ENCODE measurements at places on chromosomes 16 and 17.
A peak's percentile ranks its signal among the peaks of the same experiment; 100 is the strongest.

DNA sequence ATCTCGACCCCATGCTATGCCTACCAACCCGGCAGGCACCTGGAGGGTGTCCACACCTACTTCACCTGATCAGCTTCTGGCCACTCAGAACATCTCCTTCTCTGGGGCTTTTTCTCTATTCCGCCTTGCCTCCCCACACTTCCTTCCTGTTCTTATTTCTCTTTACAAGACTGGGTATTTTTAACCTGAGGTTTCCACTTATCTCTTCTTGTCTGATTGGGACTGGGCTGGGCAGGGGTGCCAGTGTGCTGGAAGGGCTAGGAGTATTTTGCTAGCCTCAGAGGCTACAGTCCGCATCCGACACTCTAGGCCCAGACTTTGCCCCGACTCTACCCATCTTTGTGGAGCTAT lies 26.2 kb upstream of the ZNF652 start:
- DNase-seq = peak; percentile 51

DNA sequence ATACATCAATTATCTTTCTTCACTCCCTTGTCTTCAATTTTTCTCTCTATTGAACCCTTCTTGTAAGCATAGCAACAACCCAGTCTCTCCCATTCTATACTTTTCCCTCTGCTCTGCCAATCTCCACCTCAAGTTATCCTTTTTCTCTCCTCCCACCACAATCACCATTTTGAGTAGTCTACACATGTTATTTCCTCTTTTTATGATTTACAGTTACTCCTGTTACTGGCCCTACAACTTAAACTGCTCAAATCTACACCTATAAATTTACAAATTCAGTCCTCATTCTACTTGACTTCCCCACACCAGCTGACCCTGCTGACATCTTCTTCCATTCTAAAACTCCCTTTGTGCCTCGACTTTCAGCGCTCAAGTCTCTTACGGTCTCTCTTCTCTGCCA lies 84.6 kb downstream of the SPAG9 start:
- no peak for DNase-seq

GRCh38 chr16:71965223-71965622 lies 35.0 kb downstream of the PKD1L3 start:
- DNase-seq = no peak

DNA sequence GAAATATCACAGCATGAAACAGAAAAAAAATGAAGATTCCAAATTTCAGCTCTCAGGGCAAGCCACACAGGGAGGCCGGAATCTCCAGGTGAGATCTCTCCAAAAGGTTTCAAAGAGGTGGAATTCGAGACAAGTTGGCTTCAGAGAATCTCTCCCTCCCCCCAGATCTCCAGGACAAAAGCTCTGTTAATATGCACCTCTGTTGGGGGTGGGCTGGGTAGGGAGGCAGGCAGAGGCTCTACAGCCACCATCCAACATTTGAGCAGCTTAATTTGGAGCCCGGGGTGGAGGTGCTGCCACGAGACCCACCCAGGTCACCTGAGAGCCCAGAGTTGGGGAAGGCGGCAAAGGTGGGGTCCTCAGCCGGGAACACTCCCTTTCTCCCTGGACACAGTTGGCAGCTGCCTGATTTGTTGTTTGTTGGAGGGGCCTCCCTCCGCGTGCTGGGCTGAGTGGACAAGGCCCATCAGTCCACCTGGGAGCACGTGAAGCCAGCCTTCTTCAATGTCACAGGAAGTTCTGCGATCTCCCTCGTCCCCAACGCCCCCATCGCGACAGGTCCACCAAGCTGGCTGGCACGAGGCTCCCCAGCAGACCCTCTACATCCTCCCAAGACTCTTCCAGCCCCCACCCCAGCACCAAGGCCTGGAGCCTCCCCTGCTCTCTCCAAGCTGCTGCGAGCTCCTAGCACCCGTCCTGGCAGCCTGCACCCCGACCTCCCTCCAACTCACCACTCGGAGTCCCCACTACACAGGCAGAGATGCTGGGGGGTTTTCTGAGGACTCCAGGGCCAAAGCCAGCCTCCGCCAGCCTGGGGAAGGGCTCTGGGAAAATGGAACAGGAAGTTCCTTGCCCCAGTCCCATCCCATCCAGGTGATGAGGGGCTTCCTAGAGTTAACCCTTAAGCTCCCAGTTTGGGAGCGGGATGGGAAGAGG lies at the start of gene ZSCAN10:
Gene ZSCAN10, minus strand, starts transcription at position 836 of the 936 bp plus-strand sequence. CDS start 6,357 bp downstream, outside the sequence.
- no peak for DNase-seq

- no peak for DNase-seq
Measured at GRCh38 chr17:36994438-36994837, 45.7 kb downstream of the AATF start.

GRCh38 chr17:61593426-61593825 lies 2.4 kb upstream of the NACA2 start:
- no peak for DNase-seq

DNA sequence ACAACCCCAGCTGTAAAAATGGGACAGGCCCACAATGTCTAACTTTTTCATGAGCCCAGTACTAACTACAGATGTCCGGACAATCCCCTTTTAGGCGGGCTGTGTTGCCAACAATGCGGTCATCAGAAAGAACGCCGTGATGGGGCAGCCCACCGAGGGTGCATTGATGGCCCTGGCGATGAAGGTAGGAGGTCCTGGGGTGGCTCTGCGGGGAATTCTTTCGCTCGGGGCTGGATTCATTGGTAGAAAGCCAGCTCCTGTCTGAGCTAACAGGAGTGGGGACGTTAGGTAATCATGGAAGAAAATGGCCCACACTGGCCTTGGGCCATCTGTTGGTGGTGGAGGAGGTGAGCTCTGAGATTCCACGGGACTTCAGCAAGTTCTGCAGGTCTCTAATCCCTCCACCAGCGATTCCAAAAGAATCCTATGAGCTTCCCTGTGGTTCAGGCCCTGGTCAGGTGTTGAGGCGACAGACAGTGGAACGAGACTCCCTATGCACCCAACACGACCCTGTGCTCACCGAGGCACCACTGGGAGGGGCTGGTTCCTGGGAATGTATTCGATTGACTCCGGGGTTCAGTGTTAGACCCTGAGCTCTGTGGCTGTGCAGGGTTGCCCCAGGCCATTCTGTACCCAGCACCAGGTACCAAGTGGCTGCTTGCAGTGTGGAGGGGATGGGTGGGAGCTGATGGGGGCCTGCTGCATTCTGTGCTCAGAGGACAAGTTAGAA lies 61.9 kb downstream of the MEAK7 start:
- DNase-seq = no peak

- no peak for DNase-seq
Measured at GRCh38 chr16:10943064-10943353, 741 bp upstream of the DEXI start.

DNA sequence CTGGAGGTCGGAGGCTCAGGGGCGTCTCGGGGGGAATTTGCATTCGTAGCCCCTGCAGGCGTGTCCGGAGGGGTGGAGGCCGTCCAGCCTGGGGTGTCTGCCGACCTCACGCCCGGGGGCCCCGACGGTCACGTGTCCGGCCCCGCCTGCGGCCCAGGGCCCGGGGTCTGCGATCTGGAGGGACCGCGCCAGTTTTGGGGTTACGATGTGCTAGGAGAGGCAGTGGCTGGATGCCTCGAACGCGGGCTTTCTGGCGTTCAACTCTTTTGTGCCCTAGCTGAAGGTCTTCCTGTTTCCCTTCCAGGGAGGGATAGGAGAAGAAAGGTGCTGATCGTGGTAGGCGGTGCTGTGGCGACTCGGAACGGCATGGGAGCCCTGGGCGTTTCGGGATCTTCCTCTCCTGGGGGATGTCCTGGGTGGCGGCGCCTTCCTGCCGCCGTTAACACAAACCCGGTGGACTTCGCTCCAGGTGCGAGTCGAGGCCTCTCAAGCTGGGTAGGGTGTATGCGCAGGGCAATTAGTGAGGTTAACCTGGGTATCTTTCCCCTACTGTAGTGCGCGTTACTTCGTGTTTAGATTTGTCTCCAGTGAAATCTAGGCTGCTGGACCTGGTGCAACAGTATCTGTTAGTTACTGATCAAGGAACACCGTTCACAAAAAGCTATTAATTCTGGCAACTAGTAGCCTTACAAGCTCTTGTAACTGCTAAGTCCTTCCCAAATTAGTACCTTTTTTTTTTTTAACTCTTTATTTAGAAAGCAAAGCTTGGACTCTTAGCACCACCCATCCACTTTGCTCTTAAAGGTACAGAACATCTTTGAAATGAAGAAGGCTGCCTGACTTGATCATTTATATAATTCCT lies 1.3 kb downstream of the AKAP1 start:
- DNase-seq = peak; percentile 4

DNA sequence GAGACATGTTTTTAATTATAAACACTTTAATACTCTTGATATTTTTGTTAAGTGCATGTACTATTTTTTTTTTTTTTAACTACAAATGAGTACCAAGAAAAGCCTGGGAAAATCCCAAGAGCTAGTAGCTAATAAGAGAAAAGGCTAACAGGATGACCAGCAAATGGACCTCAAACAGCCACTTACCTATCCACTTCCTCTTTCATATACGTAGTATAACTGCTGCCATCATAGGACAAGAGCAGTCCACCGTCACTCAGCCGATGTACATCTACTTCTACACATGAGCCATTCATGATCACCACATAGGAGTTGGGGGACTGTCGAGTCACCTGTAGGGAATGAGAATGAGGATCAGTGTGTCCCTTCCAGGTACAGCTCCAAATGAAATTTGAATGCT lies 128.0 kb upstream of the C17orf78 start:
- DNase-seq = no peak

GRCh38 chr16:85614338-85615013 lies 1.4 kb downstream of the GSE1 start:
- DNase-seq = no peak

DNA sequence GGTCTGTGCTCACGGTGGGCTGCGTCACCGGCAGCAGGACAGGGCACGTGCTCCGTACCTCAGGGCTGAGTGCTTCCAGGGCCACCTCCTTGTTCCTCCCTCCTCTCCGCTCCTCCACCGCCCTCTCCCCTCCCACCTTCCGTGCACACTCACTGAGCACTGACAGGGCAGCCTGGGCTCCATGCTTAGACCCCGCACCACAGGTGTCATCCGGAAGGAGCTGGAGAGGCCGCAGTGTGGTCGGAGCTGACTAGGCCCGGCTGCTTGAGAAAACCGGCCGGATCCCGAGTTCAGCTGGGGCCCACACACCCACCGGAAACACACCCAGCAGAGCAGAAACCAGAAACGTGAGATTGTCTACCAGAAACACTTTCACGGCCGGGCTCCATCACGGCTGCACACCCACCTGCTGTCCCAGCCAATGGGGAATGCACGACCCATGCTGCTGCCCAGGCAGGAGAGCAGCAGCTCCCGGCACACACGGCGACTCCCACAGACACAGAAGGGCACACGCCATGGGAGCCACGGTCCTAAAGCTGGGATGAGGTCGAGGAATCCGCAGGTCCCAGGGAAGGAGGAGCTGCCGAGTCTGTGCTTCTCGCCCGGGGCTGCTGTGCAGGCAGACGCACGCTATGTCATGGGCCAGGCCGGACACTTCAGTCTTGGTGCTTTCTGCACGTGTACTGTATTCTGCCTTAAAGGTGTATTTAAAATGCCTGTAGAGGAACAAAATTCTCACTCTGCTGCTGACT lies 55.0 kb upstream of the ZNF469 start:
- no peak for DNase-seq

- DNase-seq = no peak
Measured at GRCh38 chr16:17103216-17103615, 367.5 kb downstream of the XYLT1 start.

- DNase-seq = no peak
Measured at GRCh38 chr16:1788095-1788707, 5.3 kb downstream of the IGFALS start.

DNA sequence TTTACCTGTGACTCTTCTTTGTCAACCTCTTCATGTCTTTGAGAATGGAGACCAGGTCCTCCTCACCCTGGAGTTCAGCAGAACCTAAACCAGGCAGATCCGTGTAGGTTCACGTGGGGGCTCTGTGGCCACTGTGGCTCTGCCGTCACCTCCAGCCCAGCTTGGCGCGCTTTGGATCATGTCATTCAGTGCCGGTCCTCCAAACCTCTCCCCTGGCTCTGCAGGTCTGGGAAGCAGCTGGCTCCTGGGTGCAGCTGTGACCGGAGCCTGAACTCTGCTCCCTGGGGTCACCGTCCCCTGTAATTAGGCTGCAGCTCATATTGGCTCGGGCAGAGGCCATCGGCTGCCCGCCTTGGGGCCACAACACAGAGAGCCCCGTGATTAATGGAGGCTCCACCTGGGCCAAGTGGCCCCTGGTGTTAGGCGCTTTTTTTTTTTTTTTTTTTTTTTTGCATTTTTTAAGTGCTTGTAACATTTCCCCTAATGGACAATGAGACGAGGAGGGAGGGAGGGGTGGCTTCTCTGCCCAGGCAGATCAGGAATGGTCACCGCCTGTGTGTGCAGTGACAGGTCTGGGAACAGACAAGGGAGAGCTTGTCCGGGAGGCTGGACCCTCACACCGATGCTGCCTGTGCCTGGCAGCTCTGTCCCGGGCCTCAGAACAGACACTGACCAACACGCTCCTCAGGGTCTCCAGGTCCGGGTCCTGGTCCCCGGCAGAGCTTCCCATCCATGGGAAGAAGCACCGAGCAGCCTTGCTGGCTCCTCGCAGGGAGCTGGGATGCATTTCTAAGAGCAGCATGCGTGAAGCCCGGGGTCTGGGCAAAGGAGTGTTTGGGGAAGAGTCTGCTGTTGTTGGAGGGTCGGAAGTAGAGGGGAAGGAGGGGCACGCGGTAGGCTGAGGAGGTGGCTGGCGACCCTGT lies 247.9 kb downstream of the SEC14L1 start:
- DNase-seq = no peak

Measured in CD4-positive, alpha-beta T cell treated with Interleukin-15 for 4 hours (primary cell).